NK-92 treated with Interleukin-12 subunit alpha and Interleukin-12 subunit beta, amount 100 ng/mL, for 24 hours (cell line): ENCODE measurements at places on chromosomes 5 and 9.

DNA sequence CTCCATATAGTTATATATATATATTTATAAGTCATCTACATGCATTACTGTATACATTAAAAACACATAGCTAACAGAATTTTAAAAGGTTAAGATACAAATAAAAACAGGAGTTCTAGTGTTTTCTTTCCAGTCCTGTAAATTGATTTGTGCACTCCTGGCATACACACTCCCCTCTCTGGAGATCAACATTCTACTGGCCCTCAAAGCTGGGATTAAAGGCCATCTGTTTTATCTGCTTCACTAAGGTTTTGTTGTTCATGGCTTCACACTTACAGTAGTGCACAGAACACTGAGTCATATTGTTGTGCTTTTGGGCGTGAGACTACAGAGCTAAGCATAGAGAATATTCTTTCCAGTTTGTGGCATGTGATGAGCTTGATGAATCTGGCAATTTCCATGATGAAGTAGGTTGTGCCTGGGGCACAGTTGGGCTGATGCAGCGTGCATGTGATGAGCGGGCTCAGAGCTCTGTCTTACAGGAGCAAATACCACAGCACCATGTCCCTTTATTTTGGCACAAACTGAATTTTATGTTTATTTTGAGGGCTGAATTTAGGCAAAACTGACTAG is 98.2 kb downstream of the TAF11L14 start:
- DNase-seq, result no peak

GRCh38 chr9:121368138-121368522 is 1.9 kb downstream of the STOM start:
- no peak for DNase-seq

DNA sequence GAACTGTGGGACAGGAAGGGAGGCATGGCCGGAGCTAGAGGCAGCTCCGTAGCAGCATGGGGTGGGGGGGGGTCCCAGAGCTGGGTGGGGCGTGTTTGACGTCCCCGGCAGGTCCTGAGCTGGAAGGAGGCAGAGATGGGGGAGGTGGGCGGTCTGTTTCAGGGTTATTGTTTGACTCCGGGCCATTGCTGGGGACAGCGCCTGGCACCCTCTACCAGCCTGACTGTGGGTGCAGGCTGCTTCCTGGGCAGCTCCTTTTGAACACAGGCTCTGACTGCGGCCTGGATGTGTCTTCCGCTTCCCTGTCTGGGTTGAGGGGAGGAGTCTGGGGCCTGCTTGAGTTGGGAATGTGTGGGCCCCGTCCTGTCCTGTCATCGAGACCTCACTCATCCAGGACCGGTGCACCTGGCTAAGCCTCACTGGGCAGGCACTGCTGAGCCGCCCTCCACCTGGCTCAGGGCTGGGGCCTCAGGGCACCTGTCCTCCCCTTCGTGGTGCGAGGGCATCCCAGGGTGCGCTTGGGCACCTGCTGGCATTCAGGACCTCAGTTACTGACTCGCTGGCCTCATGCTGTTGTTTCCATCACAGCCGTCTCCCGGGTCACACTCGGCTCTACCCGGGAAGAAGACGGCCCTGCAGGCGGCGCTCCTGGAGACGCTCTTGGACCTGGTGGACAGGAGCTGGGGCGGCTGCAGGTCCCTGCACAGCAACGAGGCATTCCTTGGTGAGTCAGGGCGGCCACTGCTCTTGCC is 26.5 kb downstream of the CEP72 start:
- DNase-seq, result no peak

- DNase-seq, result no peak
Measured at GRCh38 chr9:87643107-87643650, 82.7 kb upstream of the CTSL start.

- DNase-seq, result no peak
Measured at GRCh38 chr5:142644640-142645361, 41.1 kb downstream of the FGF1 start.

GRCh38 chr5:156819537-156819936 is 30.6 kb upstream of the PPP1R2B start:
- no peak for DNase-seq

- DNase-seq, result no peak
Measured at GRCh38 chr9:131671133-131671520, 68.7 kb downstream of the RAPGEF1 start.
